ENCODE measurements at places on chromosomes 7 and 10.

GRCh38 chr7:139739863-139740597 lies 37.8 kb downstream of the HIPK2 start:
- DNase-seq = no peak

- no peak for DNase-seq
Observed at GRCh38 chr7:79341902-79342301, 111.6 kb downstream of the MAGI2 start.

DNA sequence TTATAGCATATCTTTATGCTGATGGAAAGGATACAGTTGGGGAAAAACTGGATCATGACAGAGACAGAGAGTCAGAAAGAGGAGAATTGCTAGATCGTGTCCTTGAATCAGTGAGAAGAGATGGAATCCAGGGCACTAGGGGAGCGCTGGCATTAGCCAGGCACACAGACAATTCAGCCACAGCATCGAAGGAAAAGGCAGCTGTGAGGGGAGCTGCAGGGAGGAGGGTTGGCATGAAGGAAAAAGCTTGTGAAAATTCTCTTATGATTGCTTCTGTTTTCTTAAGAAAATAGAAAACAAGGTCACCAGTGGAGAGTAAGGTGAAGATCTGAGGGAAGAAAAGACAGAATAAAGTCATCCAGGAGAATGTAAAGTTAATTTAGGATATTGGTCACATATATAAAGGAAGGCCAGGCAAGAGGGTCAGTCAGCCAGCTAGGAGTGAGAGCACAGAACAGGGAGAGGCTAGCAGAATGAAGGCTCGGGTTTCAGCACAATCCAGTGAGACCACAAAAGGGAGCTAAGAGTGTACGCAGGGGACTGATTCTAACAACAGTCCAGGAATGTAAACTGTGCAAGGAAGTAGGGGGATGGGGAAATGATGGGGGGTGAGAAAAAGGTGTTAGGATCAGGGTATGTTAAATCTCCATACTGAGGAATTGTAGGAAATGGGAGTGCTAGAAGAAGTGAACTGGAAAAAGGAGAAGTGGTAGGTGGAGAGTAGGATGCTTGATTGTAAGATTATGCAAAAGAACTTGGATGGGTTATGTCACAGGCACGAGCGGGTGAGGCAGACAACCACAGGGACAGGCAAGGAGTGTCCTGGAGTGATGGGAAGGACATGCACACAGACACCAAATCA lies 112.0 kb downstream of the RNF32 start:
- DNase-seq = no peak

DNA sequence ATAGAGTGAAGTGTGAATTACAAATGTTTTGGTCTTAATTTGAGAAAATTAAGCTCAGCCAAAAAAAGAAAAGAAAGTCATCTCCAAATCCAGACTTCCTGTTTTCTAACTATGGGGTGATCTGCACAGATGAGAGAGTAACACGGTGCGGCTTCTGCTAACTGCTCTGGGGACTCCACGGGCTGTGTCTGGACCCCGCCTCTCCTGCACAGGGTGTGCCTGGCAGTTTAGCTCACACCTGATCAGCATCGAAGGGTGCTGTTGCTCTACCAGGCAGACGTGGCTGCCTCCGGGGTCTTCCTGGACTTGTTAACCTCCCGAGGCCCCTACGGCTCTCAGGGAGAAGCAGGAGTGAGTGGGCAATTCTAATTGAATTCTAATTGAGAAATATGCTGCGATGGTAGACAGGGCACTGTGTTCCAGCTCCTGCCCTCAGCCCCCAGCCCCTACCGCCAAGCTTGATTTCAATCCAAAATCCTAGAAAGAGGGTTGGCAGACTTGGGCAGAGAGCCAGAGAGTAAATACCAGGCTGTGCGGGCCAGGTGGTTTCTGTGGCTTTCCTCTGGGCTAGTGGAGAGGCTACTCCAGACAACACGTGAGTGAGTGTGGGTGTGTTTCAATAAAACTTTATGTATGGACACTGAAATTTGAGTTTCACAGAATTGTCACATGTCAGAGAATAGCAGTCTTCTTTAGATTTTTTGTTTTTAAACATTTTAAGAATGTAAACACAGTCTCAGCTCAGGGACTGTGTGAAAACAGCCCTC lies 13.4 kb downstream of the SHH start:
- no peak for DNase-seq

DNA sequence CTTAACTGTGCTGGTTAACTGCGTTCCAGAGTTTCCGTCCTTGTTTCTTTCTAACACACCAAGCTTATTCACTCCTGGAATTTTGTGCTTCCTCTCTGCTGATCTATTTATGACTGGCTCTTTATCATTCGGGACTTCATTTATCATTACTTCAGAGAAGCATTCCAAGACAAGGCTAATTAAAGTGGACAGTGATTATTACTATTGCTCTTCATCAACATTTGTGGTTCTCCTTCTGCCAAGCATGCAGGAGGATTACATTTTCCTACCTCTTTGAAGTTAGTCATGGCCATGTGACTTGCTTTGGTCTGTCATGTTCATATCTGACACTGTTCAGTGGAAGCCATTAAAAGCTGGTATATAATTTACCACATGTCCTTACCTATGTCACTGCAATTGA lies 172.4 kb upstream of the AGR3 start:
- no peak for DNase-seq

- no peak for DNase-seq
Observed at GRCh38 chr7:25951414-25952260, 200.4 kb upstream of the NFE2L3 start.

- DNase-seq = no peak
Observed at GRCh38 chr7:917255-918117, 37.0 kb downstream of the ADAP1 start.
